Activated CD8-positive, alpha-beta memory T cell treated with anti-CD3 and anti-CD28 coated beads for 48 hours (primary cell): ENCODE measurements at places on chromosomes 2 and 18.

DNA sequence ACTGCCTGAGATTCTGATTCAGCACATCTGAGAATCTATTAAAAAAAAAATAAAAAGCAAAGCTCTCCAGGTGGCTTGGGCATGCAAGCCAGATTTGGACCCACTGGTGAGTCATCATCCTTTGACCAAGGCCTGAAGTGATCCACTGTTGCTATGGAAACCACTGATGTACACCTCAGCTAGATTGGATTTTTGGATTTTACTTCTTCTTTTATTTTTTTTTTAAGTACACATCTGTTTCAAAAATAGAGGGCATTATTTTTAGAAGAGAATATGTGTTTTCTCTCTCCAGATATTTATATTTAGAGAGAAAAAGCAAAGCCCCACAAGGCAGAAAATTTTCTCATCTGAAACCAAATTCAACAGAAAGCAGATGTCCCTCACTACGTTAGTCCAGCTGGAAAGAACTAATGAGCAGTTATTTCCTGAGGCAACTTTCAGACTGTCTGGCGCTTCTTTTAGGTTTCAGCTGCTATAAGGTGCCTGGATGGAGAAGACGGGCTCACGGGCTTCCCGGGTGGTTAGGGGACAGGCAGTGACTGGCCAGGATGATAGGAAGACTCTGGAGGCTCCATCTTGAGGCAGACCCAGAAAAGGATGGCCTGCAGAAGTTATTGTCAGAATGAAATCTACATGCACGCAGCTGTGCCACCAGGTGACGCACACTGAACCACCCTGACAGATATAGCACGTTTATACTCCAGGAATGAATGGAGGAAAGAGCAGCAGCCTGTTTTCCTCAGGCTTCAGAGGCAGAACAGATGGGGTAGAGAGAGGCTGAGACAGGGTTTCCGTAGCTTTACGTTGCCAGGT is 50.5 kb downstream of the MRPL35 start:
- no peak for DNase-seq

DNA sequence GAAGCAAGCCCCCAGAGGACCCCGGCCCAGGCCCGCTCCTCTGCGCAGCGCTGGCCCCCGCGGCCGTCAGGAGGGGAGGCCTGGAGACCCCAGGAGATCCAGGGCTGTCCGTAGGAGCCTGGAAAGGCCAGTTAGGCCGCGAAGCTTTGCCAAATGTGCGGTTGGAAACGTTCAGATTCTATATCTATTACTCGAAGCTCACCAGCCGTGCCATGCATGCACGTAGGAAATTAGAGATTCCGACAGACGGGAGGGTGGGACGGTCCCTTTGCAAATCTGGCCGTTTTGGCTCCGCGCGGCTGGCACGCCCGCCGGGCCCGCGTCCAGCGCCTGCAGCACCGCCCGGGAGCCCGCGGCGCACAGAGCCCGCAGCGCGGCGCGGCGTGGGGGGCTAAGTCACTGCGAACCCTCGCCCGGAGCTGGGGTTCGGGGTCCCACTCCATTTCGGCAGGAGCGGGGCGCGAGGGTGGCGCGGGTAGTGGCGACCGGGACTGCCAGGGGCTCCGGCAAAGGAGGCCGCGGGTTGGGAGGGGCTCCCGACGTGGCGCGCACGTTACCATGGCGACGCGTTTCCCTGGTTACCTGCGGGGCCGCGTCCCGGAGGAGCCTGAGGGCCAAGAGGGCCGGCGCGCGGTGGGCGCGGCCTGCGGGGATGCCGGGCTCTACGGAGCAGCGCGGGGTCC is 488.6 kb upstream of the SMIM21 start:
- DNase-seq, result no peak

DNA sequence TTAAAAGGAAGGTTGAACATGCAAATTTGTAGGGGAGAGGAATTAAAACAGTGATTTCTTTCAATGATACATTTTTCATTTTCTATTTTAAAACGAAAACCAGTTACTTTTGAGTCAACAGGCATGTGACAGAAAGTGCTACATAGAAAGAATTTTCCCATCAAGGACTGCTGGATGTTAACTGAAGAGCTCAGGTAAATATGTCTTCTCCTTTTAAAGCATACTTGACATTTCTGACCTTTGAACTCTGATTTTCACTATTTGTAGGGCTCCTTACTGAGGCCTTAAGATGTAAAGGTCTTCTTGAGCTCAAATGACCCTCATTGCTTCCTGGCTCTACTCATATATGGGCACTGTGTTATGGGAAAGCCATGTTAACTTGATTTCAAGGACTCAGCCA is 32.4 kb downstream of the FIGN start:
- DNase-seq, result no peak

GRCh38 chr2:33494155-33494779 is 17.8 kb downstream of the RASGRP3 start:
- no peak for DNase-seq
